ENCODE measurements at places on chromosomes 1 and 21.

GRCh38 chr1:153842006-153842471 lies 66.8 kb downstream of the SLC27A3 start:
- DNase-seq = peak; percentile 26

DNA sequence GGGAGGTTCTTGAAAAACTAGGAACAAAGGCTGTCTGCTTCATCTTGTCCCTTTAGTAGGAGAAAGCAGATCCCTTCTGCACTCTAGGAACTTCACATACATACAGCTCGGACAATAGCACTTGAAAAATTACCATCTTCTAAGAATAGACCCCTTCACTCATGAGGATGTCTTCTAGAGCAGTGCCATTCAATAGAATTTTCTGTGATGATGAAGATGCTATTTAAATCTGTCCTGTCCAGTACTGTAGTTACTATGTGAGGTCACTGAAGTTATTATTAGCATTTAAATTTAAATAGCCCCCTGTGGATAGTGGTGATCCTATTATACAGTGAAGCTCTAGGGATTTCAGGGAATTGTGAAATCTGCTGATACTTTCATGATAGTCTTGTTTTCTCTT lies 46.4 kb upstream of the RAB3GAP2 start:
- DNase-seq = no peak

DNA sequence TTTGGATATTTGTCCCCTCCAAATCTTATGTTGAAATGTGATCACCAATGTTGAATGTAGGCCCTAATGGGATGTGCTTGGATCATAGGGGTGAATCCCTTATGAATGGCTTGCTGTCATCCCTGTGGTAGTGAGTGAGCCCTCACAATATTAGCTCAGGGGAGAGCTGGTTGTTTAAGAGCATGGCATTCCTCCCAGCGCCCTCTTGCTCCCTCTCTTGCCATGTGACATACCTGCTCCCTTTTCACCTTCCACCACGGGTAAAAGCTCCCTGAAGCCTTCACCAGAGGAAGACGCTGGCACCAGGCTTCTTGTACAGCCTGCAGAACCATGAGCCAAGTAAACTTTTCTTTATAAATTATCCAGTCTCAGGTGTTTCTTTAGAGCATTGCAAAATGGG lies 305.6 kb downstream of the KCTD3 start:
- no peak for DNase-seq

GRCh38 chr1:195915826-195916225 lies 692.4 kb downstream of the KCNT2 start:
- DNase-seq = no peak

GRCh38 chr1:114316204-114316603 lies 162.5 kb upstream of the SYT6 start:
- DNase-seq = no peak

GRCh38 chr1:220803401-220804201 lies 16.9 kb downstream of the MTARC1 start:
- DNase-seq = peak; percentile 51

DNA sequence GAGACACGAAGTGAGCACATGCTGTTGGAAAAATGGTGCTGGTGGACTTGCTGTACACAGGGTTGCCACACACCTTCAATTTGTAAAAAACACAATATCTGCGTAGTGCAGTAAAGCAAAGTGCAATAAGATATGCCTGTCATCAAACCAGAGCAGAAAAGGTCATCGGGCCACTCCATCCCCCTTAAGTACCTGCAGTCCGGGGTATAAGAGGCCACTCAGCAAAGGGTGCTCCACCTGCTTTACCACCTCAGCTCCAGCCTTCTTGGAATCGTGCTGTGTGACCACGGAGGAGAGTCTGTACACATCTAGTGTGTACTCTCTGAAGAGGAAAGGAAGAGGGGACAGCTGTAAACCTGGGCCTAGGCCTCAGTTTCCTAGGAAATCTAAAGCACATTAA lies 10.9 kb downstream of the YARS1 start:
- DNase-seq = no peak

GRCh38 chr1:21691739-21692138 lies 22.6 kb upstream of the RAP1GAP start:
- DNase-seq = no peak

DNA sequence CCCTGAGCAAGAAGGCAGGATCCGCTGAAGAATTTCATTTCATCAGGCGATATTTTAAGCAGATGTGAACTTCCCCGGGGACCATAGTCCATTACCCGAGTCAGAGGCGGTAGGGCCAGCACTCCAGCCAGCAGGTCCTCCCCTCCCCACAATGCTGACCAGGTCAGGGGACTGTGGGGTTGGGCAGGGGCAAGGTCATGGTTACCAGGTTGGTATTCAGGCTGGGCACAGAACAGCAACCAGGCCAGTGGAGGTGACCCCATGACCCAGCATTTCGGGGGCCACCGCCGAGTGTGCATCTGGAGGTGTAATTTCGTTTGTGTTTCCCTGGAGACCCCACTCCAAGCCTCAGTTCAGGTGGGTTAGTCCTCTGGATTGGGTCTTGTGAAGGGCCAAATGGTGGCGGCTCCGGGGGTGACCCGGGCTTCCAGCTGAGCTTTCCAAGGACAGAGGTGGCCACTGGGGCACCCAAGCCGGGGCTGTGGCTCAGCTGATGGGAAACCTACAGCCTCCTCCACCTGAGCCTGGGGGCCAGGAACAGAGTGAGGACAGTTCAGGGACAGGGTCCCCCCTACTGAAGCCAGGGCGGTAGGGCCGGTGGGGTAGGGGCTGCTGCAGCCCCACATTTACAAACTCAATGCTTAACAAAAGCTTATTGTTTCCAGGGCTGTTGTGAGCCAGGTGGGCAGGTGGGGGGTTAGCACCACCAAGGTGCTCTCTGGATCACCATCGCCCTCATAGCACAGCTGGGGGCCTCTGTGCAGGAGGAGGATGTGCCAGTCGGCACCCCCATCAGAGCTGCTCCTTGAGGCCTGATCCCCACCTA lies 2.8 kb downstream of the PRDM16 start:
- no peak for DNase-seq

GRCh38 chr1:225849925-225850324 lies 32.3 kb downstream of the TMEM63A start:
- DNase-seq = no peak

DNA sequence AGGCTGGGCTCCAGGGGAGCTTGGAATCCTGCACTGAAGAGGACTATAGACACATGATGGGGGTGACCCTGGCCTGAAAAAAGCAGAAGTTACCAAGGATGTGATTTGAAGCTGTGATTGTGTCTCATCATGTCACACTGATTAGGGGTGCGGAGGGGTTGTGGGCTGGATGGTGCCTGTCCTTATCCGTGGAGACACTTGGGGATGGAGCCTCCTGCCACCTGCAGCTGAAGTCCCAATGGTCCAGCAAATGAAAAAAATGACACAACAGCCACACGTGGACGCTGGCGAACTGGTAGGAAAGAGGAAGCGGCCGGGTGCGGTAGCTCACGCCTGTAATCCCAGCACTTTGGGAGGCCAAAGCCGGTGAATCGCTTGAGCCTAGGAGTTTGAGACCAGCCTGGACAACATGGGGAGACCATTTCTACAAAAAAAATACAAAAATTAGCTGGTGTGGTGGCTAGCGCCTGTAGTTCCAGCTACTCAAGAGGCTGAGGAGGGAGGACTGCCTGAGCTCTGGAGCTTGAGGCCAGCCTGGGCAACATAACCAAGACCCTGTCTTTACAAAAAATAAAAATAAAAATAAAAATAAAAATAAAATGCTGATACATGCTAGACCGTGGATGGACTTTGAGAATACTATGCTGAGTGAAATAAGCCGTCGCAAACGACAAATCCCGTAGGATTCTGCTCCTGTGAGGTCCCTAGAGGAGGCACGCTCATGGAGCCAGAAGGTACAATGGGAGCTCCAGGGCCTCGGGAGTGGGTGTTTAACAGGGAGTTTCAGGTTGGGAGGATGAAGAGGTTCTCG lies 838 bp upstream of the IBA57 start:
- no peak for DNase-seq

DNA sequence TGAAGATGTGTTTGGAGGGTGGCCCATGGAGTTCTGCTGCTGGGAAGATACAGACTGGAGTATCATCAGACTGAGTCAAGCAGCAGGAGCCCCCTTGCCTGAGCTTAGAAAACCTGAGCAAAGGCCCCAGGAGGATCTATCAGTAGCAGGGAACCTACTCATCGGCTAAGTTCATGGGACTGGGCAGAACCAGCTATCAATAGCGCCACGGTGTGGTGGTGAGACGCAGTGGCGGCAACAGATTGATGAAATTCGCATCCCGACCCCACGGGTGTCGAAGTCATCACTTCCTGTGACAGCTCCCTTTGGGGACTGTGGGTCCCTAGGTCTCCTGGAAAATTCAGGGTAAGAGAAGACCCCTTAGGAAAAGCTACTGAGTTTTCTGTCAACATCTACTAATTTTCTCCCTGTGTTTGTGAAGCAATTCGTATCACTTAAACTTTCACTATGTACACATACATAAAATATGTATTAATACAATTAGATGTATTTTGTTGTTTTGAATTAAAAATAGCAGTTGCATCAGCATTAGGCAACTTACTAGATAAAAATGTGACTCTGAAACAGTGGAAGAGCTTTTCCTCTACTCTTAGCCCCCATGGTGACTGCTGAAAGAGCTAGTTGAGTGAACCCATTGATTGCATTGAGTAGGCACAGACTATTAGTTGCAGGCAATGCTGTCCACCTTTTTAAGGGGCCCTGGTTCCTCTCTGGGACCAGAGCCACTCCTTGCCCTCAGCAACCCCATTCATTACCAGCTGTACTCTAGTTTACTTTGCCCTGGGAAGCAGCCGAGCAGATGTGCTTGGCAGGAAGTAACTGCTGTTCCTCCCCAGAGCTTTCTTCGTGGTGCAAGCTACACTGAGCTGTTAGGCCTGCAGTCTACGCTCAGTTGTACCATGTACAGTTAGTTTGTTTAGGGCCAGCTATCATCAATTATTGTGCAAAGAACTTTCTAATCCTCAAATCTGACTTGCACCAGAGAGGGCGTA lies 7.3 kb upstream of the CACNA1S start:
- DNase-seq = peak; percentile 19

DNA sequence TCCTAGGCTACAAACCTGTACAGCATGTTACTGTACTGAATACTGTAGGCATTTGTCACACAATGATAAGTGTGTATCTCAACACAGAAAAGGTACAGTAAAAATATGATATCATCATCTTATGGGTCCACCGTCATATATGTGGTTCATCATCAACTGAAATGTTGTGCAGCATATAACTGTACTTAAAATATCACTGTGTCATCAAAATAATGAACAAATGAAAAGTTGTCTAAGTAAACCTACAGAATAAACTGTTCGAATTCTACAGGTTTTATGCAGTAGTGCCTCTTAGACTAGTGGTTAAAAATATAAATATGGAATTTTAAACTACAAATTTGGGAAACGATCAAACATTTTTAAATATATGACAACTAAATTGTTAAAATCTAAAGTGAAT lies 328.8 kb downstream of the KCTD3 start:
- DNase-seq = no peak

DNA sequence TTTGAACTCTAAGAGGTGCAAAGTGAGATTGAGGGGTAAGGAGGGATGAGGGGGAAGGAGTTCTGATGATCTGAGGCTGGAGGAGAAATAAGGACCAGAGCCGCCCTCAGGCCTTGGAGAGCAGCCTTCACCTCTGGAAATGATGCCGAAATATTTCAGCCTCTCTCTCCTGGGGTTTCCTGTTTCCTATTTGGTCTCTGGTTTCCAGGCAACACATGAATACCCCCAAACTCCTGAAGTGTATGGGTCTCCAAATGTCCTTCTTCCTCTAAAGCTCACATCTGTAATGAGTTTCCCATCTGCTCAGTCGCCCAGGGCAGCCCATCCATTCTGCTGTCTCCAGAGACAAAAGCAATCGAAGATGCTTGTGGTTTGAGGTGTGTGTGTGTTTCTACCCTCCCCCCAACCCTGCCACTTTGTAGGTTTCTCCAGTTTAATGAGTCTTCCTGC lies 52.0 kb upstream of the FAM20B start:
- no peak for DNase-seq

- no peak for DNase-seq
These were observed 26.8 kb downstream of the TP73 start for GRCh38 chr1:3679098-3679555.

- peak; percentile 30 for DNase-seq
These were observed 35.5 kb upstream of the SLAMF9 start for GRCh38 chr1:159989581-159989980.

- peak; percentile 95 for DNase-seq
These were observed 45.7 kb upstream of the PRDX6 start for GRCh38 chr1:173431304-173432045.

- DNase-seq = peak; percentile 65
These were observed 894 bp upstream of the TSEN15 start for GRCh38 chr1:184050636-184051035.

DNA sequence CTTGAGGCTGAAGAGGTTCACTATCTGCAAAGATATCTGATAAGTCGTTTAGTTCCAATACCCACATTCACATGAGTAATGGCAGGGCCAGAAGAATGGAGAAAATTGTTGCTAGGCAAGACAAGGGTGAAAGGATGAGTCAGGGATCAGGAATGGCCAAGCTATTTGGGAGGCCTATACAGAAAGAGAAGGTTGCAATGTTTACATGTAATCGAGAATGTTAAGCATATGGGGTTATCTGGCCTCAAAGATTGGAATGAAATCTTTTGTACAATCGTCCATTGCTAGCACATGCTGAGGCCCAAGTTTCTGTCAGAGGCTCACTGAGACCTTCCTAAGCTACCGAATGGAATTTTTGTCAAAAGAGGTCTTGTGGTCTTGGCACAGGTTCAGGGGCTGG lies 299.9 kb upstream of the PLD5 start:
- DNase-seq = peak; percentile 15

GRCh38 chr21:40073642-40074041 lies 206.4 kb downstream of the PCP4 start:
- no peak for DNase-seq

- DNase-seq = peak; percentile 89
These were observed 14.0 kb upstream of the WASF2 start for GRCh38 chr1:27503844-27504587.

GRCh38 chr1:45868861-45869260 lies 65.4 kb downstream of the MAST2 start:
- DNase-seq = no peak

DNA sequence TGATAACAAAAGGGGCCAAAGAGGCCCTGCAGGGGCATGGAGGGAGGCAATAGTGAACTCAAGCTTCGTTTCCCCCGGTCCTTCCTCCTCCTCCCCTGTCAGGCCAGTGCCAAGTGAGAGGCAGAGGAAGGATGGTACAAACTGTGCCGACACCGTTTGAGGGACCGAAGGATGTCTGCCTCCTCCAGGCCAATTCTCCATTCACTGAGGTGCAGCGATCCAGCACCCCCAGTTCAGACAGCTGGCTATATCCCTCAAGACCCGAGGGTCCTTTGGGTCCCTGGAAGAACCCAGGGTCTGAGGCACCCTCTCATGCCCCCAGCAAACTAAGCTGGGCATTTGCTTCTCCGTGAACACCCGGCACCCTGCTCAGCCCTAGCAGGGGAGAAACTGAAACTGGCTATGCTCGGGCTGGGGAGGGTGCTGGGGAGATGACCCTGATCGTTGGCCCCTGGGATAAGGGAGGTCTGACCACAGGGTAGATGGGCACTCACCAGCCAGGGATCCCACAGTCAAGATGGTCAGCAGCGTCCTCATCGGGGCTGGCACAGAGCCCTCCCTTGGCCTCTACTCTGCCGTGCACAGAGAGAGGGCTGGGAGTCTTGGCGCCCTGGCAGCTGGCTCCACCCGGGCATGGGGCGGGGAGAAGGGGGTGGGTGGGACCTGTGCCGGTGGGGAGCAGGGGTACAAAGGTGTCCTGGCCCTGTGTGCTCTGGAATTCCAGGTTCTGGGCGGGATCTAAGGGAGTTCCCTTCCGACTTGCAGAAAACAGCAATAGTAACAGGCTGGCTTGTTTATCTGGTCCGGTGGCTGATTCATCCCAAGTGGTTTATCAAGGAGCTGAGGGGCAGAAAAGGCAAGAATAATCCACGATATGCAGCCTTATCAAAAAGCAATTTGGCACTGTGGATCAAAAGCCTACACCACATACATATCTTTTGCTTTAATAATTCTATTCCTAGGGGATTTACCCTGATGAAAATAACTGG lies at the start of gene IL22RA1:
Gene IL22RA1, minus strand, starts transcription at position 595 of the 989 bp plus-strand sequence. Its CDS starts 58 bp downstream, at position 537.
- DNase-seq = peak; percentile 31
